Type B pancreatic cell (in vitro differentiated cells): ENCODE measurements at places on chromosomes 13 and 19. TPM values are rescaled to one million over a fixed set of nuclear protein-coding genes. Genes with fewer than 3 reads are reported as not detected.

Gene FBXO27
- total RNA-seq, result 8.2 and 10.1 TPM in 2 replicates

Gene ZNF850
- total RNA-seq, result 10.4 and 11.3 TPM in 2 replicates

Gene TNFSF13B
- 0.45 and 1.8 TPM in 2 replicates for total RNA-seq

Gene ZNF45
- 13.9 and 19.2 TPM in 2 replicates for total RNA-seq

Gene TICAM1
- 8.3 and 20.5 TPM in 2 replicates for total RNA-seq

Gene PSG7
- total RNA-seq, result not detected in 2 replicates

Gene UTP14C
- total RNA-seq, result 15.5 and 18.7 TPM in 2 replicates

Gene ZNF611
- total RNA-seq, result 24.7 and 27.3 TPM in 2 replicates

Gene ZFR2
- 1.00 and 4.7 TPM in 2 replicates for total RNA-seq

Gene PTBP1
- total RNA-seq, result 416 and 496 TPM in 2 replicates

Gene WDR87
- total RNA-seq, result not detected in 2 replicates

Gene ARHGAP45
- 2.6 and 4.5 TPM in 2 replicates for total RNA-seq

Gene ZNF221
- 7.6 and 12.2 TPM in 2 replicates for total RNA-seq

Gene PRR22
- 3.3 and 5.2 TPM in 2 replicates for total RNA-seq
